ENCODE measurements at places on chromosomes 1 and 21.
A peak's percentile ranks its signal among the peaks of the same experiment; 100 is the strongest.

DNA sequence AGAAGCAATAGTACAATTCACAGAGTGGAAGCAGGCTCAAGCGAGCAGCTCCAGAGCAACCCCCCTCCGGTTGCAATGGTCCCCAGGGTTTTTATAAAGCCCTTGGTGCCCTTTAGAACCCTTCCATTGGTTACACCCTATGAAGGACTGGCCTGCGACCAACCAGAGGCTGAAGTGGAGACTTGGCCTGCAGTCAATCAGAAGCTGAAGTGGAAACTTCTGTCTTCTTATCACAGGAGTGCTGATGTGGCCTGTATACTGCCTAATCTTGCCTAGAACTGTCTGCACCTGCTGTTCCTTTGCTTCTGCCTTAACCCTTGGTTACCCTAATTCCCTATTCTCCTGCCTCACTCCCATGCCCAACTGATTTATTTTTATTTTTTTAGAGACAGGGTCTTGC is 15.4 kb upstream of the FRRS1 start:
- no peak for DNase-seq

DNA sequence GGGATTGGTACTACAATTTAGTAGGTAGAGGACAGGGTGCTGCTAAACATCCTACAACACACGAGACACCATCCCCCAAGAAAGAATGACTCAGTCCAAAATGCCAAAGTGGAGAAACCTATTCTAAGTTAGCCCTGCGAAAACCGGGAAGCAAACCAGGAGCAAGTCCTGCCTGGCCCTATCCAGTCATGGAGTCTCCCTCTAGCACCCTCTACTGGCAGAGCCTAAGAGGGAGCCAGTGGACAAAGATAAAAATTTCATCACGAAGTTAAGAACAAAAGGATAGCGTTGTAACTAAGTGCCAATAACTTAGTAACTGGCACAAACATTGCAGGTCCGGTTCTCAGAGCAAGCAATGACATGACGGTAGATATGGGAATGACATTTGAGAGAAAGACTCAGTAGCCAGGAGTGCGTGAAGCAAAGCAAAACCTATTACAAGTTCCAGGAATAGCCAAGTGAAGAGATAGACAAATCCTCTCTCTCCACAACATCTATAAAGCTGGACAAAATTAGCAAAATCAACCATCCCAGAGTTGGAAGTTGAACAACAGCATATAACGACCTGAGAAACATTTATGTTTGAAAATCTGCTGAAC is 383.5 kb downstream of the OMA1 start:
- peak; percentile 17 for DNase-seq

DNA sequence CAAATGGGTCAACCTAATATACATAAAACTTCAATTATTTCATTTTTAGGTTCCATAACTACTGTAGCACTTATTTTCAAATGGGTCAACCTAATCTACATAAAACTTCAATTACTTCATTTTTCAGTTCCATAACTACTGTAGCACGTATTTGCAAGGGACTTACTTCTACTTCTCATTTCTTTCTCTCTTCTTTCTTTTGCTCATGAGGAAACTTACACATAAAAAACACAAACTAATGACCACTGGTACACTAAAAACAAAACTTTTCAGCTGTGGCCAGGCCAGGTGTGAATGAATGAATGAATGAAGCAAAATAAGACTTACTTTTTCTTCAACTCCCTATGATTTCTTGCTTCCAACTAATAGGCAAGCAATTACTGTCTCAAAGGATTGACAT is 11.7 kb downstream of the SYDE2 start:
- no peak for DNase-seq

- DNase-seq = no peak
These were observed 5.7 kb downstream of the VAMP4 start for GRCh38 chr1:171736196-171736595.

DNA sequence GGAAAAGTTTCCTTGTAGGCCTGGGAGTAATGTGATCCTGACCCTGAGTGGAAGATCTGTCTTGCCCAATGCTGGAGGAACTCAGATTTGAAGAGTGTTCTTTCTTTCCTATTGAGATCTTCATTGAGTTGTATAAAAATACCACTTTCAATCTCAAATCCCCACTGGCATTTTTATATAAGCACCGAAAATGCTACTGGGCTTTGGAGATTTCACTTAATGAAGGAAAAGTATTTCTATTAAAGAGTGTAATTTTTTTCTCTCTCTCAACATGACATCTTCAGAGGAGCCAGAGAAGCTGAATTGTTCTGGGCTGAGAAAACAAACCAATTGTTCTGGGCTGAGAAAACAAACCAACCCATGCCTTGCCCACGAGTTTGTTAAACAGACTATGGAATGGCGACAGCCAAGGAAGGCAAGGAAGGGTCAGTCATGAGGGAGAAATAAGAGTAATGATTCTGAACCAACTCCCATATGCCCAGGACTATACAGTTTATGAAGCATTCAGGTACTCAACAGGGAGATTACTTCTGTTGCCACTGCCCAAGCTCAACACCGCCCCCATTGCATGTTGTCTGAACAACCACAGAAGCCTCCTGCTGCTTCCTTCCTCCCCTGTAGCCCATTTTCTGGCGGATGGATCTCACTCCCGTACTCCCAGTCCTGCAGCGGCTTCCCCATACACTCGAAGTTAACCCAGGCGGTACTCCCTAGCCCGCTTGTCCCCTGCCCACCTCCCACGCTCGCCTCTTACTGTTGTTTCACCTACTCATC is 103.2 kb downstream of the BEND5 start:
- DNase-seq = no peak

GRCh38 chr1:192756847-192757246 is 52.0 kb upstream of the RGS2 start:
- no peak for DNase-seq

DNA sequence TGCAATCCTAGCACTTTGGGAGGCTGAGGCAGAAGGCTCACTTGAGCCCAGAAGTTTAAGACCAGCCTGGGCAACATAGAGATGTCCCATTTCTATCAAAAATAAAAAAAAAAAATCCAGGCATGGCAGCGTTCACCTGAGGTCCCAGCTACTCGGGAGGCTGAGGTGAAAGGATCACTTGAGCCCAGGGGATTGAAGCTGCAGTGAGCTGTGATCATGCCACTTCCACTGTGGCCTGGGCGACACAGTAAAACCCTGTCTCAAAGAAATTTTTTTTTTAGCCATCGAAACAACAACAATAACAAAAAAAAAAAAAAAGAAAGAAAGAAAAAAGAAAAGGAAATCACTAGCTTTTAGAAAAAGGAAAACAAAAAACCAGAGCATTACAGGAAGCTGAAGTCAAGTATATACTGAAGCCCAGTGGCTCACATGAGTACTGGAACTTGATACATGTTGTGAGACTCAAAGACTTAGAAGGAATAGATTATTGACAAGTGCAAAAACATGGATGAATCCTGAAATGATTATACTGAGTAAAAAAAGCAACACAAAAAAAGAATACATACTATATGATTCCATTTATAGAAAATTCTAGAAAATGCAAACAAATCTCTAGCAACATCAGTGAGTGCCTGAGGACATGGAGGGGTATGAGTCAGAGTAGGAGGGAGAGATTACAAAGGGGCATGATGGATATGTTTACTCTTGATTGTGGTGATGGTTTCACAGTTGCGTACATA is 6.1 kb upstream of the RABGAP1L start:
- DNase-seq = no peak

- no peak for DNase-seq
These were observed 1.9 kb downstream of the TTF2 start for GRCh38 chr1:117061986-117062415.

DNA sequence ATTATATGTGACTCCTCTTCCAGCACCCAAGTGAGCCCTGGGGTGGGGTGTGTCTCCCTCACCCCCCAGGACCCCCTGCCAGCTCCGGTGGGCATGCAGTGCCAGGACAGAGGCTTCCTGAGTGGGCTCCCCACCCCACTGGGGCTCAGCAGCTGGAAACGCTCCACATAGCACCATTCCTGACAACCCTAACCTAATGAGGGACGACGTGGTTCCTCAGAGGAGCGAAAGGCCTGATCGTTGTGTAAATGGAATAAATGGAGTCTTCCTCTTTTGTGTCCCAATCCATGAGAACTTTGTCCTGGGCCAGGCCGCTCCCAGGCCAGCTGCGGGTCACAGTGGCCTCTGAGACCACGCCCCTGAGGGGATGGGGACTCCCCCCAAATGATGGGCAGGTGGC is 1.8 kb upstream of the TSPEAR start:
- DNase-seq = no peak

GRCh38 chr1:31413405-31414001 is 490 bp downstream of the SERINC2 start:
- peak; percentile 78 for DNase-seq

- DNase-seq = no peak
These were observed 2.1 kb downstream of the DVL1 start for GRCh38 chr1:1347026-1347595.

GRCh38 chr1:22249928-22250680 is 107.2 kb upstream of the WNT4 start:
- no peak for DNase-seq
